ENCODE measurements at places on chromosomes 2 and 18. TPM values are rescaled to one million over a fixed set of nuclear protein-coding genes. Genes with fewer than 3 reads are reported as not detected.

DNA sequence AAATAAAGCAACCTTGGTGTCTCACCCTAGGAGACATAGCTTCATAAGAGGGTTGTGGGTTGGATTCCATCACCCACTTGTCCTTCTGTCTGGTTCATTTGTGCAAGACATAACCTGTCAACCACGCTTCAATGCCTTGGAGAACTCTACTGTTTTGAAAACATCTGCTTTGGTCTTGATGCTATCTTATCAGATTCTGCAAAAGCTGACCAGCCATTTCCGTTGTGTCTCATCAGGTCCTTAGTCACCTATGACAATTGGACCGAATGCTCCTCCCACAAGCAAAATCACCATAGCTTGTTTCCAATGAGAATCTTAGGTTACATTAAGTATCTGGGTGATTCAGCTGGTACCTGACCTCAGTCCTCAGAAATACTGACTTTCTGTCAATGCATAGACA is 35.4 kb downstream of the STAT4 start:
- DNase-seq = peak; percentile 32

- DNase-seq = no peak
Observed at GRCh38 chr18:68837665-68838451, 40.0 kb downstream of the CCDC102B start.

DNA sequence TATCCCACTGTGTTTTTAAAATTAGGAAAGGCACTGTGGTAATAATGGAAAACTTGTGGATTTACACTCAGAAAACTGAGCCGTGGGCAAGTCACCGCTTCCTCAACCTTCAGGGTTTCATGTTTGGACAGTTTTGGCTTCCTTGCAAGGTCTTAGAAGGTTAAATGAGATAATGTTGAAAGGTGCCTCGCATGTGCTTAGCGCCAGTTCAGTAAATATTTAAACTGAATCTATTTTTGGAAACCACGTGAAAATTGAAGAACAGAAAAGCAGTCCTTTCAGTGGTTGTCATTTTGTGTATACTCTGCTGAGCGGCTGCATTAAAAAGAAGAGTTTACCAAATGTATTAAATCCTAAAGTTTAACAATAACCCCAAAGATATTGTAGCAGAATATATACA is 15.2 kb upstream of the AGAP1 start:
- no peak for DNase-seq

GRCh38 chr18:72840109-72840508 is 27.7 kb downstream of the NETO1 start:
- DNase-seq = no peak

DNA sequence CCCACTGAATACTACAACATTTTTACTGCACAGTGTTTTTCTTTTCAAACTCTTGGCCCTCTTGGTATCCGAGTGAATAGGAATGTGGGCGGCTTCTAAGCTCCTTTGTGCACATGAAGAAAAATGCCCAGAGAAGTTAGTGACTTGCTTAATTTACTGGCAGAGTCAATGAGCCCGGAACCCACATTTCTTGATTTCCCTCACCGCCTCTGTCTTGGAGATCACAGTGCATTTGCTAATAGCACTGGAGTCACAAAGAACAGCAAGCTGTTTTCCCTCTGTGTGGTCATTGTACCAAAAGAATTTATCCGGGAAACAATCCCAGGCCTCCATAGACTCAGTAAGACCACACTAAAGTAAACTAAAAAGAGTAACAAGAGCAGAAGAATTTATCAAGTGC is 18.9 kb downstream of the STON1 start:
- DNase-seq = no peak

- DNase-seq = peak; percentile 7
Observed at GRCh38 chr2:31137211-31138036, 816 bp downstream of the GALNT14 start.

DNA sequence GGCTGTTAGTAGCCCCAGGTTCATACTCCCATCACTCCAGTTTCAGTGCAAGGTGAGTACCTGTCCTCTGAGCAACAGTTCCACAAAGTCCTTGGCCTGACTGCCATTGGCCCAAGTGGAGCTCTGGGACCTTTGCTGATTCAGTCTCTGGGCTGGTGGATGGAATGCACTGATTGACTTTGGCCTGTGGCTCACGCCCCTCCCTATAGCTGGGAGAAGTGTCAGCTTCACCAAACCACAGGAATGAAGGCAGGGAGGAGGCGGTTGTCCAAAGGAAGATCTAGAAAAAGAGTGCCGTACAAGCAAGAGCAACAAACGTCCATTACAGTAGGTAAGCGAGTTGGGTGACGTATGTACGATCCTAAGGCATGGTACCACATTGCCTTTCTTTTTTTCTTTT is 34.0 kb downstream of the QPCT start:
- peak; percentile 95 for DNase-seq

DNA sequence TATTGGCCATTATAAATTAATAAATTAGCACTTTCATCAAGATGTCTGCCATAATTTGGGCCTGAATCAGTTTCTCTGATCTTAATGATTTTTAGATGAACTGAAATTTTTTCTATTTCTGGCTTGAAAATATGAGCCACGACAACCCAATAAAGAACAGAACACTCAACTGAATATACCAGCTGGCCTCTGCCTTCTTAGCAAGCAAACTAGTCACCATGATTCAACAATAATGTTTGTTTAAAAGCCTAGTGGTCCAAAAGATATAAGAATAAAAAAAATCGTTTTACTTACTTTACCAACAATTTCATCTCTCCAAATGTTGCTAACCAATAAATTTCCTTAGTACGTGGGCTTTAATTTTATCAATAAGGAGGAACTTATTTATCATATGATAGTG is 66.7 kb upstream of the TTN start:
- DNase-seq = no peak

- DNase-seq = no peak
Observed at GRCh38 chr18:52254367-52254766, 85.6 kb upstream of the DCC start.

- DNase-seq = no peak
Observed at GRCh38 chr2:31066086-31066485, 72.2 kb downstream of the GALNT14 start.

GRCh38 chr2:128412181-128412871 is 93.7 kb upstream of the HS6ST1 start:
- no peak for DNase-seq

DNA sequence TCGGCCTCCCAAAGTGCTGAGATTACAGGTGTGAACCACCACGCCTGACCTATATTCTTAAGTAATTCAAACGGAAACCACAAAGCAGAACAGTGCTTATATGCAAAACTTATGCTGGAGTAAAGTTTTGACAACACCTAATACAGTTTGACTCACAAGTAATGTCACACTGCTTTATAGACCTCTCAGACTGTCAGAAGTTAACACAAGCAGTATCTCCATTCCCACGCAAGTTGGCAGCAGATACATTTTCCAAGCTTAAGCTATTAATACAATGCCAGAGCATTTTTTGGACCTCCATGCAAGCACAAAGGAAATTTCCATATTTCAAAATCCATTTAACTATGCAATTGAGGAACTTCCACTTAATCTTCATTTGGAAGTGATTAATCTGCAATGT is 21.0 kb upstream of the SANBR start:
- no peak for DNase-seq

DNA sequence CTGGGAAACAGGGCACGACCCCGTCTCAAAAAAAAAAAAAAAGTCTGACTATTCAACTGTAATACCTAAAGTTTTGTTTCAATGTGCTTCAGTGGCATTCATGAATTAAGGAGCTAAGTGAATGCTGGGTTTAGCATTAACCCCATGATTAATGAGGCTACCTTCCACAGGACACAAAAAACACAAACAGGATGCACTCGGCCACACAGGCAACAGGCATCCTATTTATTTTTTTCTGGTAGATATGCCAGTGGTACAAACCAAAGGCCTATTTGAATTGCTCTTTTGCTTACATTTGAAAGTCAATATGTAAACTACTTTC is 48.3 kb downstream of the CDH2 start:
- DNase-seq = no peak

DNA sequence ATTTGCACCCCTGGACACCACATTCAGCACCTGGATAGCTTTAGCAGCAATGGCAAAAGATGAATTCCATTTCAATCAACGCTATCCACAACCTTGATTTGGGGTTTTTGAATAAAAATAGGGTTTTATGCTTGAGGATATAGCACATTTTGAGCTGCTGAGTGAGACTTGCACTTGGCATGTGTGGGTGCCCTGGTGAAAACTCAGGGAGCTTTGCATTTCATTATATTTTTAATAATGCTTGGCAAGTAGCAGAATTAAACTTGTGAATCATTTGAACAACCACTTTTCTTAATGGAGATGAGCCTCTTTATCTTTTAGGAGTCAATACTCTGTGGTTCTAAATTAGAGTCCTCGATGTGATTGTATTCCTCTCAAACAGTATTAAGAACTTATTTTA is 252.4 kb downstream of the PLCL1 start:
- no peak for DNase-seq

- peak; percentile 64 for DNase-seq
Observed at GRCh38 chr2:26605195-26605998, 35.8 kb downstream of the CIB4 start.

- no peak for DNase-seq
Observed at GRCh38 chr2:217791551-217791950, 211.2 kb downstream of the TNS1 start.

GRCh38 chr2:27916293-27916995 is 25.9 kb downstream of the BABAM2 start:
- DNase-seq = no peak

GRCh38 chr2:151097128-151097527 is 164.5 kb downstream of the RBM43 start:
- DNase-seq = no peak

DNA sequence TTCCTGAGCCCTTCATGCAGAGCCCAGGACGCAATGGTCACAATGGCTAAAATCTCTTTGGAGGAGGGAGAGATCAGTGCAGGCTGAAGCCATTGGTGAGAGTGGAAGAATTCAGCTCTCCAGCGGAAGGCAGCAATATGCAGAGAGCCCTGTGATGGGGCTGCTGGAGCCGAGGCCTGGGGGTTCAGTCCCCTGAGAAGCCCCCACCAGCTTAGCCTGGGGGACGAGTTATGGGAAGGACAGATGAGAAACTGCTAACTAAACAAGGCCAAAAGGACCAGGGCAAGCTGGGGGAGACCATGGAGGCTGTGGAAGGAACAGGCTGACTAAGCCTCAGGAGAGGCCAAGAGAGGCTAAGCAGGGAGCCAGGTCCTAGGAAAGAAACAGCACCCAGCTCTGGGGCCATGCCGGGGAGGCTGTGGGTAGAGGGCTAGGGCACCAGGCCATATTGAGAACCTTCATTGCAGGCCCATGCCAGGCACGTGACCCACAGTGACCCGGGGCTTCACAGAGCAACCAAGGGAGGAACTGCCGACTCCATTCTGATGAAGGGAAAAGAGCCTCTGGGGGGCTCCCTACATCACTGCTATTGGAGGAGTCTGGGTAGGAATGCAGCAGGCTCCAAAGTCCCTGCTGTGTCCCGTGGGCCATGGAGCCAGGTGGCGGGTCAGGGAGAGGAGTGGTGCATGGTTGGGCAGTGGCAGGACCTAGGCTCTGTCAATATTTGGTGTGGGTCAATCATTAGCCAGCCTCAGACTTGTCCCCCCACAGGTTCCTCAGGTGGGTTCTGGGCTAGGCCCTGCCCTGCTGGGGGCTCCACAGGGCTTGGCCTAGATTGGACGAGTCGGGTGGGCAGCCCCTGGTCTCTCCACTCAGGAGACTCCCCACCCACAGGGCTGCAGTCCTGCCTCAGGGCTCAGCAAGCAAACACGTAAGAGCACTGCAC is 19.8 kb downstream of the PROC start:
- DNase-seq = no peak

DNA sequence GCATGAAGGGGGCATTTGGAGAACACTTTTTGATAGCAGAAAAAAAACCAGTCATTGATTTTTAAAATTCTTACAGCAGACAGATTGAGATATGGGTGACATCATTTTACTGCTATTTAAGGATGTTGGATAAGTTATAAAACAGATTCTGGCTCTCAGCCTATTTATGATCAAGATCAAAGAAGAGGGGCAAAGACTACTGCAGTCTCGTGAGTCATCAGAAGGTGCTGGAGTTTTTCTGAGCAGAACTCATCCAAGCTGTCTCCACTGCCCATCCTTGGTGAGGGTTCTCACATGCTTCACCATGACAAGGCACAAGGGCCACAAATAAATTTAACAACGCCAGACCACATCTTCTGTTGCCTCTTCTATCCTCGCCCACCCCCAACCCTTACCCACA is 58.8 kb downstream of the ST6GAL2 start:
- peak; percentile 57 for DNase-seq

DNA sequence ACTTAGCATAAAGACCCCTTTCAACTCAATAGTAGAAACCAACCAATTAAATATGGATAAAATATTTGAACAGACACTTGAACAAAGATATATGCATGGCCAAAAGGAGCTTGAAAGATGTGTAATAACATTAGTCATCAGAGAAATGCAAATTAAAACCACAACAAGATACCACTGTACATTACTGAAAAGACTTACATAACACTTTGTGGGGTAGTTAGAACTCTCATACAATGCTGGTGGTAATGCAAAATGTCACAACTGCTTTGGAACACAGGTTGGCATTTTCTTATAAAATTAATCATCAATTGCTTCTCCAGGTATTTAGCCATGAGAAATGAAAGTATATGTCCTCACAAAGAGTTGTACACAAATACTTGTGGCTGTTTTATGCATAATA is 60.7 kb downstream of the TTC27 start:
- DNase-seq = peak; percentile 67

DNA sequence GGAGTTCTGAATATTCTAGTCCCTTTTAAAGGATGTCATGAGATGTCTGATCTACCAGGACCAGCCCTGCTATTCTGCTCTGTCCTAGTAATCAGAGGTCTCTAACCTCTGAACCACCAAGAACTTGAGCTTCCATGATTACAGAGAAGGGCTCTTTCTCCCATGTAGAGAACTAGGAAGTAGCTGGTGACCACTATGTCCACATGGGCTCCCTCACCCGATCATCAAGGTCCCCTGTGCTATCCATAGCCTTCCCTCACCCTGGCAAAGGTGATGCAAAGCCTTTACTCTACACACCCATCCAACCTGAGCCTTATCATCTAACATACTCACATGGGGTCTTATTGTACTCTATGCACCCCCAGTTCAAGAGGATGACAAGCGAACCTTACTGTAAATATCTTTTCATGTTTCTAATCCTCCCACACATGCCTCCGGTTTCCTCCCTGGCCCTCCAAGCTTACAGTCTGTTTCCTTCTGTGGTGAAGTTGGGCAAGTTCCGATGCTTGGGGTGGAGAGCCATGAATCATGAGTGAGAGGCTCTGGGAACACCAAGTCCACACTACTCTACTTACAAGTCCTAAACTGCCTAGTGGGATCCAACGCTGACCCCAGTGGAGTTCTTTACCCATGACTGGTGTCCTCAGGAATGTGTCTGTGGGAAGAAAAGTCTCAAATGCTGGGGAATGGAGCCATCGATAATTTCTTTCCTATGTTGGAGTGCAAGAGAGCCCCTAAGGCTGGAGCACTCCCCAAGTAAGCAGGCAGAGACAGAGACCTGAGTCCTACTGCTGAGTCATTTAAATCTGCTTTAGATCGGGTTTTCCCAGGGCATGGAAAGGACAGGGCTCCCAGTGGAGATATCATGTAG is 73.3 kb upstream of the KLF7 start:
- peak; percentile 100 for DNase-seq

TUBA3D gene
- not detected for total RNA-seq

CDCA7 gene
- 28.8 TPM for total RNA-seq

GNLY gene
- total RNA-seq = not detected

UGT1A4 gene
- total RNA-seq = not detected

TACR1 gene
- total RNA-seq = not detected

OSBPL1A gene
- total RNA-seq = 35.4 TPM

SERPINB3 gene
- not detected for total RNA-seq

GNAL gene
- total RNA-seq = not detected

HSBP1L1 gene
- total RNA-seq = 1.6 TPM

FOXI3 gene
- total RNA-seq = not detected

MFSD6 gene
- 8.2 TPM for total RNA-seq

MC2R gene
- total RNA-seq = not detected

TWIST2 gene
- 94.9 TPM for total RNA-seq

CDH2 gene
- total RNA-seq = 35.8 TPM

All from RPMI7951 (cell line).